NCI-H774 (cell line): ENCODE measurements at places on chromosomes 13 and 19.

GRCh38 chr19:45657520-45658167 is 10.4 kb upstream of the GIPR start:
- DNase-seq = peak; percentile 48

DNA sequence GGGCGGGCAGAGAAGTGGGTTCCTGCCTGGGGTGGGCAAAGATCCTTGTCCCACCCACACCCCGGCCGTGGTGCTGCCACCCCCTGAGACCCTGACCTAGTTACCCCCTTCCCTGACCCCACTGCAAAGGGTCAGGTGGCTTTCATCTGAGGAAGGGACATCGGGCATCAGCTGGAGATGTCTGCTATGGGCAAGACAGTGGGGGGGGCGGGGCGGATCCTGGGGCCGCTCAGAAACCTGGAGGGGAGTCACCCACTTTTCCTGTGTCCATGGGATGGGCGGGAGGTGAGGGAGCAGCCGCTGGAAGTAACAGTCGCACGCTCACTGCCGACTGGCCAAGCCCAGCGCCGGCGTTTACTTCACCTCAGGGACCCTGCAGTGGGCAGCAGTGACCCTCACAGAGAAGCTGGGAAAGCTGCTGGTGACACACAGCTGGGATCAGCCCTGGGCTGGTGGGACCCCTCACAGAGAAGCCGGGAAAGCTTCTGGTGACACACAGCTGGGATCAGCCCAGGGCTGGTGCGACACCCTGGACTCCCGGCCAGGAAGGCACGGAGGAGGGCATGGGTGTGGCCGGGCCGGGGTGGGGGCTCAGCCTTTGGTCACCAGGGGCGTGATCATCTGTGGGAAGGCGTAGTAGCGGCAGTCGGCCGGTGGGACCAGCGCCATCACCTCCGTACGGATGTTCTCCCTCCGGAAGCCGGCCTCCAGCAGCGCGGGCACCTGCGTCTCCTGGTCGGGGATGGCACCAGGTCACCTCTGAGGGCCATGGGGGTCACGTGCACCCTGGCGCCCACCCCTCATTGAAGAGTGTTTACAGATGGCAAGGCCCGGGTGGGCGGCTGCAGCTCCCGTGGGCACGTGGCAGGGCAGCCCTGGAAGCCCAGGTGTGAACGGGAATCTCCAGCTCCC is 4.3 kb downstream of the GAMT start:
- DNase-seq = no peak

- DNase-seq = no peak
Measured at GRCh38 chr13:43799191-43799590, 12.4 kb upstream of the ENOX1 start.

- DNase-seq = peak; percentile 7
Measured at GRCh38 chr19:10505583-10506229, 2.5 kb upstream of the KEAP1 start.

DNA sequence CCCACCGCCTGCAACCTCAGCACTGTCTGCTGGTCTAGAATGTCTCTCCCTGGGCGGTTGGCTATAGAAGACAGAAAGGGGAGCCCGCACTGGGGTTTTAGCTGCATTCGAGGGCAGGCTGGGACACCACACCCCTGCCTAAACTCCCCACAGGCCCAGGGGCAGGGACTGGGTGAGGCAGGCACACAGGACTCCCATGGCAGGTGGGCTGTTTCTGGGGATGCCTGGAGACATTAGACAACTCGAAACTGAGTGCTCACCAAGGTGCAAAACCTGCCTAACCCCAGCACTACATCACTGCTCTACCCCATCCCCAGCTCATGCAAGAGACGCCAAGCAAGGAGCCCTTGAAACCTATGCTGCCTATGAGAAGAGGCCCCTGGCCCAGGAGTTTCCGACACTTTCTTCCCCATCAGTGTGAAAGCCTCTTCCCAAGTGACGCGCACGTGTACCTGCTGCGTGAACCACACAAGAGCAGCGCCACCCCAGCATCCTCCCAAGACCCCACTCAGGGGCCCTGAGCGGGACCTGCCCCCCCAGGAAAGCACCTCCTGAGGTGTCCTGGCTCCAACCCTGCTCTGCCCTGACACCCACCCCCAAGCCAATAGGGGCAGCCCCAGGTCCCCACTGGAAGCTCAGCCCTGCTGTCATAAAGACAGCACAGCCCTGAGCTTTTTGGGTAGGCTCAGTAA is 121.2 kb downstream of the TUBA3C start:
- DNase-seq = no peak

DNA sequence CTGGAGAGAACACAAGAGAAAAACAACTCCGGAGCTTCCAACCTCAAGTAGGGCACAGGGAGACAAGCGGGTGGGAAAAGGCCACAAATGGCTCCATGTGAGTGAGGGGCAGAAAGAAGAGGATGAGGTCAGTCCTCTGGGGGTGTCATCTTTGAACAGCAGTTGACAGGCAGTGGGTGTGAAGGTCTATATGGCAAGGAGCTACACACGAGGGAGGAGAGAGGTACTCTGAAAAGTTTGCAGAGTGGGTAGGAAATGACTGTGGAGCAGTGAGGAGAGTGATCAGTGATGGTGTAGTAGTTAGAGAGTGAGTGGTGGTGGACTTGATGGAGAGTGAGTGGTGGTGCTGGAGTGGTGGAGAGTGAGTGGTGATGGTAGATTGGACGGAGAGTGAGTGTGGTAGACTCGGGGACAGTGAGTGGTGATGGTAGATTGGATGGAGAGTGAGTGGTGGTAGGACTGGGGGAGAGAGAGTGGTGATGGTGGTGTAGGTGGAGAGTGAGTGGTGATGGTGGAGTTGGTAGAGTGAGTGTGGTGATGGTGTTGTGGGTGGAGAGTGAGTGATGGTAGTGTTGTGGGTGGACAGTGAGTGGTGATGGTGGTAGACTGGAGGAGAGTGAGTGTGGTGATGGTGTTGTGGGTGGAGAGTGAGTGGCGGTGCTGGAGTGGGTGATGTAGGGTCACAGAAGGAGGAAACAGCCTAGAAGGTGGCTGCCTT is 4.0 kb downstream of the TFDP1 start:
- DNase-seq = no peak

- DNase-seq = no peak
Measured at GRCh38 chr13:77168237-77168636, 141.3 kb upstream of the FBXL3 start.

- no peak for DNase-seq
Measured at GRCh38 chr19:38912600-38913514, 871 bp upstream of the CCER2 start.

GRCh38 chr19:48914181-48914580 is 14.1 kb downstream of the NUCB1 start:
- no peak for DNase-seq

DNA sequence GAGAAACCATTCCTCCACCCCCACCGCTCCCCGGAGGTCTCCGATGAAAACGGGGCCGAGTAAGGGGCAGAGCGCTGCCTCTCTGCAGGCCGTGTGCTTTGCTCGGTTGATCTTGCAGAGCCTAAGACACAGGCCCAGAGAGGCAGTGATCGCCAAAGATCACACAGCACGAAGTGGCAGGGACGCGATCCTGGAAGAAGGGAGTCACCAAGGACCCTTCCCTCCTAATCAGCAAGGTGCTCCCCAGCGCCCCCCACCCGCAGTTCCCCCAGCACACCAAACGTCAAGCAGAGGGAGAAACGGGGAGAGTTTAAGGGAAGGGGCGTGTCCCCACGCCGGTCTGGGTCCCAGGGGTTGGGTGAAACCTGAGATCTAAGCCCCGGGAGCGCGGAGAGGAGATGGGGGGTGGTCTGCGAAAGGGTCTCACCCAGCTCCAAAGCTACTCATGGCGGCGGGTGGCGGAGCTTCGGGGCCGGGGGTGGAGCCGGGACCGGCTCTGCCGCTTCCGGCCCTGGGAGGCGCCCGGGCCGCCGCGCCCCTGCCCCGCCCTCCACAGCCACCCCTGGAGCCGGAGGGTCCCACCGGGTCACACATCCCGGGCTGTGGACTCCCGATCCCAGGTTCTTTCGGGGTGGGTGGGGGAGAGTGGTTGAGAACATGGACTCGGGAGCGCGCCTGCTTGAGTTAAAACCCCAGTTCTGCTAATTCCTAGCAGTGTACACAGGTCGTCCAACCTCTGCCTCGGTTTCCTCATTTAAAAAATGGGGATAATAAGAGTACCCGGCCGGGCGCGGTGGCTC is at the start of gene EML2:
TSS of gene EML2 (minus strand) at position 468 of the 800 bp plus-strand sequence. CDS start at position 447, 21 bp downstream.
- peak; percentile 21 for DNase-seq

DNA sequence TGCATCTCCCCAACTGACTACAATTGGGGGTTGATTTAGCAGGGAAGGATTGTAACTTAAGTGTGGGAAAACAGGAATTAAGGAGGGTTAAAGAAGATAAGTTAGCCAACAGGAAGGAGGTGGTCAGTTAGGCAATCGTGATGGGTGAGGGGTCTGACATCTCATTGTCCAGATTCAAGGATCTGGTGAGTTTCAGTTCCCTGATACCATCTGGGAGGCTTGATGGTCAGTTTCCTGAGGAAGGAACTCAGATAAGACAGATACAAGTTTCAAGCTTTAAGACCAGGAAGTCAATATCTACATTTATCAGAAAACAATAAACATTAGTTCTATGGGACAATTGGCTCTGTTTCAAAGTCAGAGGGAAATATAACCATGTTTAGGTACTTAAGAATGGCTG is 601.8 kb downstream of the SLITRK6 start:
- no peak for DNase-seq

- DNase-seq = no peak
Measured at GRCh38 chr19:1526979-1527649, 3.2 kb downstream of the PLK5 start.

DNA sequence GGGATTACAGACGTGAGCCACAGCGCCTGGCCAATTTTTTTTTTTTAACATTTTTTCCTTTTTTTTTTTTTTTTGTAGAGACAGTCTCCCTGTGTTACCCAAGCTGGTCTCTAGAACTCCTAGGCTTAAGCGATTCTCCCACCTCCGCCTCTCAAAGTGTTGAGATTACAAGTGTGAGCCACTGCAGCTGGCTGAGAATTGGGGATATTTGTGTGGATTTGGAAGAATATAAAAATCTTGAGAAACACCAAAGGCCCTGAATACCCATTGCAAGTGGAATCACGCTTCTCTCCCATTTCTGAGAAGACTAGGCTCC is 79.9 kb upstream of the ABCC4 start:
- DNase-seq = no peak

DNA sequence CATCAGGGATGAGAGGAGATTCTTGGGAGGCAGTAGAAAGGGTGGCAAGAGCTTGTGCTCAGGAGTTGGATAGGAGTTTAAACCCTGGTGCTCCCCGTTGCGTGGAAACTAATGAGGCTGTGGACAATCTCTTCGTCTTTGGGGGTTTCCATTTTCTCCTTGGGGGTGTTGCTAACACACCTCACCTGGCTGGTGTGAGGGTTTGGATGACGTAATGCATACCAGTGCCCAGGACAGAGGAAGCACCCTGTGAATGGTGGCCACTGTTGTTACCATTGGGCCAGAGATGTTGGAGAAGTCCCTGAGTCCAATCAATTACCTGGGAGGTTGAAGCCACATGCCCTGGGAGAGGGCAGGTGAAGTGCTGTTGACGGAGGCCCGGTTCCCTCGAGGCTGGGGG is 146.5 kb downstream of the URI1 start:
- DNase-seq = no peak

DNA sequence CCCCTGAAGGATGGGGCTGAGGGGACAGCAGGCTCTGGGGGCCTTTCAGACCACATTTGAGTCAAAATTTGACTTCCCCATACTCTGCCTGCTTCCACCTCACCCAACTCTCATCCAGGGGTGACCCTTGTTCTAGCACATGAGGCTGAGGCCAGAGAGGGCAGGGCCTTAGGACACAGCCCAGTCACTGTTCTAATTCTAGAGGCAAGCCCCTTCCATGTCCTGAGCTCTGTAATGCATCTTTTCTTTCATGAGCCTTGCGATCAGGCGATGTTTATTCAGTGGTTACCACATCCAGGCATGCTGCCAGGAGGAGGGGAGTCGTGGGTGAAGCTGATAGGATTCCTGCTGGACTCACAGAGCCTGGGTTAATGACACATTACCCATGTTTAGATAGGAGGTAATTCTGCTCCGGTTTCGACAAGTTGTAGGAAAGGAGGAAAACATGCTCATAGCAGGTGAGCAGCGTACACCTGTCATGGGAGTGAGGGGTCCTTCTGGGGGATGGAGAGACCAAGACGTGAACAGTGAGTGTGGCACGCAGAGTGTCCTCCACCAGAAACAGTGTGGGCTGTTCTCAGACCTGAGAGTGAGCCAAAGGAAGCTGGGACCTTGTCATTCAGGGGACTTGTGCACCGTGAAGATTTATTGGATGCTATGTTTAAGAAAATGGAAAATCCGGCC is 9.3 kb downstream of the RPS9 start:
- DNase-seq = peak; percentile 85

GRCh38 chr13:37753776-37754175 is 115.8 kb downstream of the TRPC4 start:
- DNase-seq = no peak
